Activated CD8-positive, alpha-beta T cell treated with anti-CD3 and anti-CD28 coated beads for 36 hours (primary cell): ENCODE measurements at places on chromosomes 7 and 10. TPM values are rescaled to one million over a fixed set of nuclear protein-coding genes. Genes with fewer than 3 reads are reported as not detected.

DNA sequence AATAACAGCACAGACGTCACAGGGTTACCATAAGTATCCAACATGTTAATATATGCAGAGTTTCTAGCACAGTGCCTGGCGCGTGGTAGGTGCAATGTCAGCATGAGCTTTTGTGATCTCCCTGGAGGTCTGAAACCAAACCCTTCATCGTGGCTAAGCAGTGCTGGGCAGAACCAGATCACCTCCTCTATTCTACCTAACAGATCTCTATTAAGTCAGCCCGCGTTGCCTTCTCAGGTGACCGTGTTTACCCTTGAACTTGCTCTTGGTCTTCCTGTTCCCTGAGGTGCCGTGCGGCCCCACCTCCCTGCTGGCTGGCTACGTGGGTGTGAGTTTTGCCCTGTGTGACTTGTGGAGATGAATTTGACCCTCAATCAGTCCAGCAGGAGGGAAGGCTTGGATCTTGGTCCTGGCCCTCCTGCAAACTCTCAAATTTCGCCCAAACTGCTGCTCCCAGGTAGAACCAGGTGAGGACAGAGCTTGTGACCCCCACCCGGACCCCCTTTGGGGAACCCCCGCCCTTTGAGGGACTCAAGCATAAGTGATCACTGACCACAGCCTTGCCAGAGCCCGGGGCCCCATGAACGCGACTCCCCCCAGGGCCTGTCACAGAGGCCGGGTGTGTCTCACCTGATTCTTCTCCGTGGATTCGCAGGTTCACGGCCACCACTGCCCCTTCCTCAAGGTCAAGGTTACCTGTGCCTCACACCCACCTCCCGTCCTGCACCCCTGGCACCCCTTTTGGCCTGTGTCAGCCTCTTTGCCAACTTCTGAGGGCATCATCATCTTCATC, 54.2 kb downstream of the ELFN1 start:
- H3K27ac ChIP-seq: no peak overlapping the region
- DNase-seq: no peak
- peaks cover 6% of the 10 kb centered on the region for H3K27me3 ChIP-seq
- H3K4me3 ChIP-seq: no peak overlapping the region
- no peaks in the 10 kb centered on the region for H3K36me3 ChIP-seq
- H3K4me1 ChIP-seq: no peaks in the 10 kb centered on the region

GRCh38 chr10:35950226-35950625, 308.1 kb upstream of the FZD8 start:
- H3K4me1 ChIP-seq: no peaks in the 10 kb centered on the region
- H3K27me3 ChIP-seq: no peaks in the 10 kb centered on the region
- DNase-seq: no peak

DNA sequence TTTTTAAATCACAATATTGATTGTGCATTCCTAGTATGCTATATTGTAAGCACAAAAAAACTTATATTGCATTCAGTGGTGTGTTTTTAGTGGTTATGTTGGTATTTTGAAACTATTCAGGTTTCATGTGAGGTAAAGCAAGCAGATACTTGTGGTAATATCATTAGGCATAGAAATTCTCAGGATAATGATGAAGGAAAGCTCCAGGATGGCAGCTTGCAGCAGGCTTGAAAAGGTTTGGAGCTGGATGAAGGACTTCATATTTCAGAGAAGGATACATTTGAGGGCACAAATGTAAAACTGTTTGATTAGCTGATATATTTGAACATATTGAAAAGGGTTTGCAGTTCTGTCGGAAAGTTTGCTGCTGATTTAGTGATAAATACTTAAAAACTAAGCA, 17.5 kb downstream of the TRIM24 start:
- H3K4me1 ChIP-seq: peaks cover 46% of the 10 kb centered on the region
- peaks cover 8% of the 10 kb centered on the region for H3K36me3 ChIP-seq
- H3K27ac ChIP-seq: no peak overlapping the region
- no peak overlapping the region for H3K4me3 ChIP-seq
- no peaks in the 10 kb centered on the region for H3K27me3 ChIP-seq
- DNase-seq: no peak

Gene ASB10
- not detected for total RNA-seq

Gene SPDYE2B
- not detected for total RNA-seq

DNA sequence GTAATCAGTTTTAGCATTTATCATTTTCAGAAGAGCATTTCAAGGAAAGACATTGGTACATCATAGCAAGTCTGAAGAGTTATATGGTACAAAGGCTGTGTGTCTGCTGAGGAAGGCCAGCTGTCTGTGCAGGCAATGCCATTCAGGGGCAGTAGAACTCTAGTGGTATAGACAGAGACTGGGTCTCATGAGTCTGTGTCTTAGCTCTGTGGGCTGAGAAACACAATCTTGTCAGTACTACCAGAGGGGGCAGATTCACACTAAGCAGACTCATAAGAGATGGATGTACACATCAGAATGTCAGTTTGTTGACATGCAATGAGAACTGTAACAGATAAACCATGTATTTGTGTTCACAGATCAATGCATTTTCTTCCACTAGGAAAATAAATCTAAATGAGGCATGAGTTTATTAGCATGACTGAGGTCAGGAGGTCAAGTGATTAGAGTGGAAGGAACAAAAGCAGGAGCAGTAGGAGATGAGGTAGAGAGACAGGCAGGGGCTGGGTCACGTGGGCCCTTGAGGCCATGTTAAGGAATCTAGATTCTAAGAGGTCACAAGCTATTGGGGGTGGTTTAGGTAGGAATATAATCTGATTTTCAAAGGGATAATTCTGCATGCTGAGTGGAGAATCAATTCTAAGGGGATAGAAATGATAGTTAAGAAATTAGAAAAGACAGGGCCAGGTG, 7.5 kb upstream of the GGCT start:
- no peaks in the 10 kb centered on the region for H3K27me3 ChIP-seq
- DNase-seq: no peak
- no peak overlapping the region for H3K4me3 ChIP-seq
- no peak overlapping the region for H3K27ac ChIP-seq
- peaks cover 3% of the 10 kb centered on the region for H3K4me1 ChIP-seq

DNA sequence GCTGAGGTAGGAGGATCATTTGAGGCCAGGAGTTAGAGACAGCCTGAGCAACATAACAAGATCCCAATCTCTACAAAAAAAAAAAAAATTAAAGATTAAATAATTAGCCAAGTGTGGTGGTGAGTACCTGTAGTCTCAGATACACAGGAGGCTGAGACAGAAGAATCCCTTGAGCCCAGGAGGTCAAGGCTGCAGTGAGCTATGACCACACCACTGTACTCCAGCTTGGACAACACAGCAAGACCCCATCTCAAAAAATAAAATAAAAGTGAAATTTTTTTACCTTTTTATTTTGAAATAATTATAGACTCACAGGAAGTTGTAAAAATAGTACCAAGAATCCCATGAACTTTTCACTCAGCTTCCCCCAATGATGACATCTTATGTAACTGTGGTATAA, 4.9 kb downstream of the FAM149B1 start:
- peaks cover 7% of the 10 kb centered on the region for H3K4me1 ChIP-seq
- no peaks in the 10 kb centered on the region for H3K27me3 ChIP-seq
- no peak overlapping the region for H3K27ac ChIP-seq
- no peak overlapping the region for H3K4me3 ChIP-seq
- peaks cover 5% of the 10 kb centered on the region for H3K36me3 ChIP-seq

- no peak overlapping the region for H3K4me3 ChIP-seq
- DNase-seq: no peak
- no peaks in the 10 kb centered on the region for H3K4me1 ChIP-seq
- H3K27ac ChIP-seq: no peak overlapping the region
These were observed 335.8 kb upstream of the MBL2 start for GRCh38 chr10:53108317-53108934.

DNA sequence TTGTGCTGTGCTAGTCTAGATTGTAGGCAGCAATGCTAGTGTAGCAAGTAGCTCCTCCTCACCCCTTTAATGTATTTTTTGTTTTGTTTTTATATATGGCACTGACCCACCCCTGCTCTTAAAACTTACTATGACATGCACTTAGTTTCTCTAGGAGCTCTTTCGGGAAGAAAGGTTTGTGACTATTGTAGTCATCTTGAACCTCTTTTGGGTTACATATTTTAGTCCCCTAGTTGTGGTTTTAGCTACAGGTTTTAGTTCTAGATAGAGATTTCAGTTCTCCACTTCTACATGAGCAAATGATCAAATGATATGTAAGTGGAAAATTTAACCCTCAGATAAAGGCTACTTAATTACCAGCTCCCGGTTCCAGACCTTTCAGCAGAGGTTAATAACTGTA, 14.9 kb downstream of the MINPP1 start:
- DNase-seq: no peak
- H3K27me3 ChIP-seq: no peaks in the 10 kb centered on the region
- H3K36me3 ChIP-seq: peaks cover 31% of the 10 kb centered on the region
- H3K27ac ChIP-seq: no peak overlapping the region

Gene FOXI2
- total RNA-seq: not detected
